ENCODE measurements at places on chromosomes 11 and 22. TPM values are rescaled to one million over a fixed set of nuclear protein-coding genes. Genes with fewer than 3 reads are reported as not detected.

Gene SLN
- total RNA-seq = not detected

Gene TSGA10IP
- total RNA-seq = not detected

Gene PRG3
- total RNA-seq = 5.5 TPM

Gene MAJIN
- not detected for total RNA-seq

Gene RAC2
- total RNA-seq = 17.3 TPM

Gene LDLRAD3
- 28.9 TPM for total RNA-seq

Gene OLFML1
- total RNA-seq = 3.4 TPM

Gene P2RX6
- total RNA-seq = 3.4 TPM

GRCh38 chr11:120883404-120884080, 140.4 kb upstream of the TBCEL start:
- DNase-seq = peak; percentile 79

GRCh38 chr11:126525216-126525615, 169.7 kb downstream of the ST3GAL4 start:
- DNase-seq = no peak

- DNase-seq = no peak
Measured at GRCh38 chr22:19859861-19860510, 5.3 kb upstream of the GNB1L start.

- peak; percentile 68 for DNase-seq
Measured at GRCh38 chr11:34926101-34926830, 9.8 kb downstream of the PDHX start.

DNA sequence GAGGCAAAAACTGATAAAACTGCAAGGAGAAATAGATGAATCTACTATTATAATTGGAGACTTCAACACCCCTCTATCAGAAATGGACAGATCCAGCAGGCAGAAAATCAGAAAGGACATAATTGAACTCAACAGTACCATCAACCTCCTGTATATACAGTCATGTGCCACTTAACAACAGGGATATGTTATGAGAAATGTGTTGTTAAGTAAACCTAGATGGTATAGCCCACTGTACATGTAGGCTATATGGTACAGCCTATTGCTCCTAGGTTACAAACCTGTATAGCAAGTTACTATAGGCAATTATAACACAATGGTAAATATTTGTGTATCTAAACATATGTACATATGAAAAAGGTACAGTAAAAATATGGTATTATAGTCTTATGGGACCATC, 66.8 kb upstream of the PHF21A start:
- no peak for DNase-seq

DNA sequence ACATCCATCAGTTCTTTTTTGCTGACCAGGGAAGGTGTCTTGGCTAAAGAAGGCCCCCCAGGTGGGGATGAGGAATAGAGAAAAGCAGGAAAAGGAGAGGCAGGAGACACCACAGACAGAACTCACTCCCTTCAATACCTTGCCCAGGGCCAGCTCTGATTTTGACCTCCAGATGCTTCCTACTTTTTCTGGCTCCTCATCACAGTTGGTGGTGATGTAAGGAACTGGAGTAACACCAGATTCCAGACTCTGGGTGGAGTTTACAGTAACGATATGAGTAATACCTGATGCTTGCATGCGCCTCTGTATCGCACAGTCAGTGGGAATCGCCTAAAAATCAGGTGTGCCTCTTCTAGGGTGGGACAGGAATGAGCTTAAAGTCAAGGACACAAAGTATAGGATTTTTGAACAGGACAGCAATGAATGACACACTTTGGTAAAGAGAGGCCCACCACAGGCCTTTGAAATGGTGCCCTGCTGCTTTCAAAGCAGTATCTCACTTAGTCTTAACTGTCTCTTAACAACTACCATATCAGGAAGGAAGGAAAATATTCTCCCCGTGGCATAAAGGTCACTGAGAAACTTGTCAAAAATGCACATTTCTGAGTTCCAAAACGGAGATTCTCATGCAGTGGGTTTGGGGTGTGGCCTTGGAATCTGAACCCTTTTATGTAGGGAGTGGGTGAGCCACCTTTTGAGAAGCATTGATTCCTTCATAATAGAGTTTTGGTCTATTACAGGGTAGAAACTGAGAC, 140.8 kb downstream of the SNX19 start:
- DNase-seq = no peak

DNA sequence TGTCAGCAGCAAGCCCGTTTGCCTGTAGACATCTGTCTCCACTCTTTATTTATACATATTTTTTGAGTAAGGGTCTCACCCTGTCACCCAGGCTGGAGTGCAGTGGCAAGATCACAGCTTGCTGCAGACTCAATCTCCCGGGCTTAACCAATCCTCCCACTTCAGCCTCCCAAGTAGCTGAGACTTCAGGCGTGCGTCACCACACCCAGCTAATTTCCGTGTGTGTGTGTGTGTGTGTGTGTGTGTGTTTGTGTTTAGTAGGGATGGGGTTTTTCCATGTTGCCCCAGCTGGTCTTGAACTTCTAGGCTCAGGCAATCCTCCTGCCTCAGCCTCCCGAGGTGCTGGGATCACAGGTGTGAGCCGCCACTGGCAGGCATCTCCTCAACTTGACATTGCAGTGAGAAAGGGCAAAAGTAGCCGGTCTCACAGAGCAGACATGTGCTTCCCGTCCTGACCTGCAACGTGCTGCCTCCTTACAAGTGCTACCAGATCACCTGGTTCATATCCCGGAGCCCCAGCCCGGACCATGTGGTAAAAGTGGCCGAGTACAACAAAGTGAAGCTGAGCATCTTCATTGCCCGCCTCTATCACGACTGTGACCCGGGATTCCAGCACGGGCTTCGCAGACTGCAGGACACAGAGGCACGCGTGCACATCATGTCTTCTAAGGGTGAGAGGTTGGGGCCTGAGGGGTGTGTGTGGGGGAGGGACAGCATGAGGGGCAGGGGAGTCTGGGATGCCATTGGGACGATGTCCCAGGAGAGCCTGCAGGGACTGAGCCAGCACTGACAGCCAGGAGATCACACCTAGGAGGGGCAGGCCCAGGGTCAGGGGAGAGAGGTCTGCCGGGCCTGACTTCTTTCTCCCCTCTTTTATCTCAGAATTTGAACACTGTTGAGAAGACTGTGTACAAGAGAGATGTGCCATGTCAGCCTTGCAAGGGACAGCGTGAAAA, 5.6 kb upstream of the APOBEC3H start:
- no peak for DNase-seq

- no peak for DNase-seq
Measured at GRCh38 chr11:46597155-46597554, 3.3 kb upstream of the AMBRA1 start.

DNA sequence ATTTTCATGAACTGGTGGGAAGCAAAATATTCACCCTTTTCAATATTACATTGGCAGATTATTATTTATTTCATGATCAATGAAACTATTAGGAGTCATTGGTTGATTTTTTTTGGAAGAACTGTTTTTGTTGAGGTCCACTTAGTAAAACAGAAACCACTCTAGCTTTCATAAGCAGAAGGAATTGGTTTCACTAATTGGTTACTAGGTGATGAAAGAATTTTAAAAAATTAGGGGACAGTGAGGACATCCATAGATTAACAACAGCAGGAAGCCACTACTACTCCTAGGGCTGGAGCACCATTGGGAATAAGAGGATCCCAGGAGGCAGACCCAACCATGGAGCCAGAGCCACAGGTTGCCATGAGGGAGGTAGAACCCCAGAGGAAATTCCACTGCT, 74.4 kb upstream of the KCNA4 start:
- no peak for DNase-seq

DNA sequence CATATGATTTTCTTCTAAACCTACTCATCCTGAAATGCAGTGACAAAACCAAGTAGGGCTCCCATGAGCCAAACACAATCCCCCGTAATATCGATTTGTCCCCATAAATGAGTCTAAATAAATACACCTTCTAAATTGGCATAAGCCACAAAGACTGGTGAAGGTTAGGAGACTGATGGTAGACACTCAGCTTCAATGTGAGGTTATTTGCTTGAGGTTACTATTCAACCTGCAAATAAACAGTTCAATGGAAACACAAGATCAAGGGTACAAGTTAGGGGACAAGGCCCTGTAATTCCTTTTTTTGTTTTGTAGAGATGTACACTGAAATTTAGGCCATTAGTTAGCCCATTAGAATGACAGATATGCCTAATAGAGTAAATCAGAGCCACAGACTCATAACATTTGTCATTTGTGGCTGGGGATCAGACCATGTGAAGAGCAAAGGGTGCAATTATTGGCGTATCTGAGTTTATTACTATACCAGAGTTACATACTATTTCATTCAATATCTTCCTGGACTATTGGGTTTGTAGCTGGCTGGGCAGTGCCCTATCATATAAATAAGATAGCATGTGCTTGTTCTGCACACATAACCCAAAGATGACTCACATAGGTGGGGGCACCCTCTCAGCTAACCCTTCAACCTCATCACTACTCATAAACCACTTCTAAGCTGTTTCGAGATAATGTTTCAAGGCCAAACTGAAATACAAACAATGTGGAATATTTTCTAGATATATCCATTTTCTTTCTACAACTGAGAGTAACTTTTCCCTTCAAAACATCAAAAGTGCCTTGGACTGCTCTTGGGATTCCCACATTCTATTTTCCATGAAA, 695.3 kb downstream of the KCNA4 start:
- DNase-seq = no peak

DNA sequence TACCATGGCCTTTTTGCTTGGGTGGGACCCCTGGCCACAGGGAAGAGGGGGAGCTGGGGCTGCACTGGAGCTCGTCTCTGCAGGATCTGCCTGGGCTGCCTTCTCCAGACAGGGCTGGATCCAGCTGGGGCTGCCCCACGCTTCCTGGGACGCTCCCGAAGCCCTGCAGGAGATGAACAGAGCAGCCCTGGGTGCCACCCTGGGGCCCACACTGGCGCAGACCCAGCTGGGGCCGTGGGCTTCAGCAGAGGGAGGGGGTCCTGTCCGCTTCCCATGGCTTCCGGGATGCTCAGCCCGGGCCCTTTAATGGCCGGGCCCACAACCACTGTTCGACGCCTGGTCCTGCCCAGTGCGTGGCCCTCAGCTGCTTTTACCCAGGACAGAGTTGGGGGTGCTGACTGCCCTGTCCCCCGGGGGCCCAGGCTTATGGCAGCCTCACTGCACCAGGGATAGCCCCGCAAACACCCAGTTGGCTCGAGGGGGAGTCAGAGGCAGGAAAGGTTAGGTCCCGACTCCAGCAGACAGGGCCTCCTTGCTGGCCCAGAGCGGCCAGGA, 12.0 kb downstream of the TSPO start:
- DNase-seq = no peak

DNA sequence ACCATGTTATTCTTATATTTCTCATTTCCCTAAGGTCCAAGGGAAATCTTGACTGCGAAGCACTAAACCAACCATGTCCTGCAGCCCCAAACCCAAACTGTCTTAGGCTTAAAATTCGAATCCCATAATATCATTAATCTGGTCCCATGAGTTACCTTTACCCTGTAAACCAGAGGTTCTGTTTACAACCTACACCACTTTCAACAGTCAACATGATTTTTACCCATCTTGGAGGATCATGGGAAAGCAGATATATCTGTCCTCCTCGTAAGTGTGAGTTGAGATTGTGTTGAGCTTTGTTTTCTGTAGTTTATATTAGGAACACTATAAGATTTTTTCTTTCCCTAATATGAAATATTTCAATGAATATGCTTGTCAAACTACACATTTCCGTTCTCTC, 6.4 kb downstream of the PRPF19 start:
- no peak for DNase-seq

GRCh38 chr11:63490551-63491239, at the start of gene PLAAT5:
PLAAT5 (minus strand) TSS chr11:63491167; CDS start chr11:63491034, 133 bp downstream.
- peak; percentile 57 for DNase-seq
